ENCODE measurements at places on chromosomes 16 and 17. TPM values are rescaled to one million over a fixed set of nuclear protein-coding genes. Genes with fewer than 3 reads are reported as not detected.

DNA sequence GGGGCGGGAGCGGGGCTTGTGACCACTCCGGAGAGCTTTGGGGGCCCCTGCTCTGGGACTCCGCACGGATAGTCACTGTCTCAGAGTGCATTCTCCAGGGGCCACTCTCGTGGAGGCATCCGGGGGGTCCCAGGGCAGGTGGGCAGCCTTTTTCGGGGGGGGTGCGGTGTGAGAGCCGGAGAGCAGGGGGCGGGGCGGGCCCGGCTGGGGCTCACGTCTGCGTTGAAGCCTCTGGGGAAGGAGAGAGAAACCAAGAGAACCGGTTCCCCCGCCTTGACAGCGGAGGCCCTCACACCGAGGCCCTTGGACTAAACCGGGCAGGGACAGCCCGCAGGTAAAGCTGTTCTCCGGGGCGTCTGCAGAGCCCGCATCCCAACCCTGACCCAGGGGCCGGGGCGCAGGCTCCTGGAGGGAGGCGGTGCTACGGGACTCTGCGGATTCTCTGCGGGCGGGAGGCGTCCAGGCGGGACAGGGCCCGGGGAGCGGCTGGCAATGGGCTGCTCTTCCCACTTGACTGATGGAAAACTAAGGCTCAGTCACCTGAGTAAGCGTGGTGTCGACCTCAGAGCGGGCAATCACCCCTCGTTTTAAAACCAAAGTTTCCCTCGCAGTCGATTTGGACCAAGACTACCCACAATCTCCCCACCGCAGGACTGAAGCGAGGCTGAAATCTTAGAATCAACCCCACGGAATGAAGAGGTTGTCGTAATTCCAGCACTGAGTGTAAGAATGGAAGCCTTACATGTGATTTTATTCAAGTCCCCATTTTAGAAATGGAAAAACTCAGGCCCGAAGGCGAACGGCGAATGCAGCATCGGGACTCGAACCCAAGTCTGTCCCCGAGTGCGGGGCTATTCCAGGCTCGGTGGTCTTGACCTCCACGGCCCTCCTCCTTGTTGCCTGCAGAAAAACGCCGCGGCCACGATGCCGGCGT, 49.6 kb upstream of the AMZ2 start:
- no peak overlapping the region for H3K4me3 ChIP-seq
- H3K27me3 ChIP-seq = peaks cover 6% of the 10 kb centered on the region
- H3K4me1 ChIP-seq = peaks cover 20% of the 10 kb centered on the region
- no peak for DNase-seq
- H3K36me3 ChIP-seq = no peaks in the 10 kb centered on the region

- H3K36me3 ChIP-seq = no peaks in the 10 kb centered on the region
- H3K4me1 ChIP-seq = no peaks in the 10 kb centered on the region
- no peak for DNase-seq
- H3K27ac ChIP-seq = no peak overlapping the region
Measured at GRCh38 chr16:83878838-83879237, 20.1 kb upstream of the MLYCD start.

USP43 gene
- total RNA-seq = 0.15 TPM

DNA sequence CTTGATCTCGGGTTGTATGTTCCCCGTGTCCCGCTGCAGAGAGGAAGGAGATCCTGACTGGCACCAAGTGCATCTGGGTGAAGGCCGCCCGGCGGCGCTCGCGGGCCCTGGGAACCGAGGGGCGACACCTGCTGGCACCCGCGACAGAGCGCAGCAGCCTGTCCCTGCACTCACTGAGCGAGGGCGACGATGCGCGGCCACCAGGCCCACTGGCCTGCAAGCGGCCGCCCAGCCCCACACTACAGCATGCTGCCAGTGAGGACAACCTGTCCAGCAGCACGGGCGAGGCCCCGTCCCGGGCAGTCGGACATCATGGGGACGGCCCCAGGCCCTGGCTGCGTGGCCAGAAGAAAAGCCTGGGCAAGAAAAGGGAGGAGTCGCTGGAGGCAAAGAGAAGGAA, 7.5 kb downstream of the BTBD17 start:
- no peak for DNase-seq
- no peak overlapping the region for H3K27ac ChIP-seq
- H3K4me3 ChIP-seq = no peak overlapping the region
- H3K36me3 ChIP-seq = no peaks in the 10 kb centered on the region
- no peaks in the 10 kb centered on the region for H3K27me3 ChIP-seq
- no peaks in the 10 kb centered on the region for H3K4me1 ChIP-seq

GRCh38 chr17:76511668-76512365, 10.6 kb upstream of the RHBDF2 start:
- no peaks in the 10 kb centered on the region for H3K36me3 ChIP-seq
- H3K4me1 ChIP-seq = no peaks in the 10 kb centered on the region
- H3K4me3 ChIP-seq = no peak overlapping the region
- H3K27ac ChIP-seq = no peak overlapping the region
- H3K27me3 ChIP-seq = no peaks in the 10 kb centered on the region

GRCh38 chr16:89599451-89599858, 14.0 kb upstream of the DPEP1 start:
- no peaks in the 10 kb centered on the region for H3K27me3 ChIP-seq
- H3K27ac ChIP-seq = no peak overlapping the region
- H3K36me3 ChIP-seq = no peaks in the 10 kb centered on the region
- no peaks in the 10 kb centered on the region for H3K4me1 ChIP-seq

GRCh38 chr16:54316095-54316889, 29.7 kb upstream of the IRX3 start:
- H3K27me3 ChIP-seq = no peaks in the 10 kb centered on the region
- H3K27ac ChIP-seq = no peak overlapping the region
- no peak overlapping the region for H3K4me3 ChIP-seq
- no peaks in the 10 kb centered on the region for H3K36me3 ChIP-seq
- DNase-seq = no peak
- no peaks in the 10 kb centered on the region for H3K4me1 ChIP-seq

DNA sequence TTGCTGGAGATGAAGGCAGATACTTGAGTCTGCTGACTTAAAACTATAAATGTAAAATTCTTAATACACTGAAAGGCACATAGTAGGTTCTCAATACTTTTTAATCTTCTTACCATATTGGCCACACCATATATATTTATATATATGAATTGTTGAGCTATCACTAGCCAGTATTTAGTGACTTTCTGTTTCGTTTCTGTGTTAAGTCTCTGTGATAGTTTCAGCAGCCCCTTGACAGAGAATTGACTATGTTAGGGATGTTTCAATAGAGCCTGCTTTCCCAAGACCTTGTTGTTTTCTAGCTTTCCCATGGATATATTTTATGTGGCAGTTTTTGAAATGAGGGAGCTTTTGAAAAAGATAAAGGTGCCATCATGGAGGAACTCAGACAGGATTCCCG, 206.5 kb upstream of the GOT2 start:
- H3K27me3 ChIP-seq = no peaks in the 10 kb centered on the region
- no peaks in the 10 kb centered on the region for H3K36me3 ChIP-seq
- no peak for DNase-seq
- H3K4me1 ChIP-seq = peaks cover 5% of the 10 kb centered on the region
- no peak overlapping the region for H3K4me3 ChIP-seq

MSLN gene
- total RNA-seq = 28.0 TPM

GRCh38 chr17:7306911-7307685, at the start of gene EIF5A:
EIF5A (plus strand) TSS chr17:7307628; CDS start chr17:7309636, 2,008 bp downstream.
- no peaks in the 10 kb centered on the region for H3K27me3 ChIP-seq
- peak within 1 kb of the TSS; percentile 94 for H3K27ac ChIP-seq
- H3K4me1 ChIP-seq = peaks cover 9% of the 10 kb centered on the region
- H3K4me3 ChIP-seq = peak within 1 kb of the TSS; percentile 91
- DNase-seq = peak; percentile 100
- no peaks in the 10 kb centered on the region for H3K36me3 ChIP-seq

MMP28 gene
- total RNA-seq = 6.8 TPM

DNA sequence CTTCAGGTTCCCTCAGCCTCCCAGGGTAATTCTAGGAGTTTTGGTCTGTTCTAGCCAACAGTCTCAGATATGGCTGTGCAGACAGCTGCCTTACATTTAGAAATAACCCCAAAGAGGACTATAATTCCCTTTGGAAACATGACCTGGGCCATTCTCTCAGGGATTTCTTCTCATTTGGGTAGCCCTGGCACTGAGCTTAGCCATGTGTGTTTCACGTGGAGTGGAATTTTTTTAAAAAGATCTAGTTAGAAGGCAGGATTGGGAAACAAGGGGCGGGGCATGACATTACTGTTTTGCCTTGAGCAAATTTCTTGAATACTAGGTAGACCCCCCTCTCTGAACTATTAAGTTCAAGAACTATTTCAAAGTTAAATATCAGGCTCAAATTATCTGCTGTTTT, 29.6 kb upstream of the MRC2 start:
- no peak overlapping the region for H3K4me3 ChIP-seq
- no peaks in the 10 kb centered on the region for H3K27me3 ChIP-seq
- no peaks in the 10 kb centered on the region for H3K4me1 ChIP-seq

GRCh38 chr17:60145006-60145935, 4.5 kb upstream of the CA4 start:
- no peaks in the 10 kb centered on the region for H3K4me1 ChIP-seq
- no peak for DNase-seq
- H3K4me3 ChIP-seq = no peak overlapping the region
- peaks cover 4% of the 10 kb centered on the region for H3K27me3 ChIP-seq

DNA sequence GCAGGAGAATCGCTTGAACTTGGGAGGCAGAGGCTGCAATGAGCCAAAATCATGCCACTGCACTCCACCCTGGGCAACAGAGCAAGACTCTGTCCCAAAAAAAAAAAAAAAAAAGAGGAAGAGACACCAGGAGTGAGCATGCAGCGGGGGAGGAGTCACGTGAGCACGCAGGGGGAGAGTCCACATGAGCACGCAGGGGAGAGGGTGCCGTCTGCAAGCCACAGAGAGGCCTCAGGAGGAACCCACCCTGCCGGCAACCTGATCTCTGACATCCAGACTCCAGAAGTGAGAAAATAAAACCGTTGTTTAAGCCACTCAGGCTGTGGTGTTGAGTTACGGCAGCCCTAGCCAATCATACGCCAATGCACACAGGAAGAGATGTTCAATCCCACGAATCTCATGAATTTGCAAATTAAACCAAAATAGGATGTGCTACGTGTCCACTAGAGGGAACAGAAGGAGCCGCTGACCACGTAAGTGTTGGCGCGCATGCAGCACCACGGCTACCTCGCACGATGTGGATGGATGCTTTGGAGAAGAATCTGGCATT, 42.2 kb downstream of the CCDC57 start:
- H3K4me1 ChIP-seq = no peaks in the 10 kb centered on the region
- no peaks in the 10 kb centered on the region for H3K27me3 ChIP-seq
- H3K27ac ChIP-seq = no peak overlapping the region
- no peak for DNase-seq

- peak overlapping the region; percentile 89 for H3K4me3 ChIP-seq
- H3K4me1 ChIP-seq = peaks cover 27% of the 10 kb centered on the region
- peak; percentile 44 for DNase-seq
- H3K27ac ChIP-seq = peak overlapping the region; percentile 99
- H3K36me3 ChIP-seq = no peaks in the 10 kb centered on the region
Measured at GRCh38 chr17:7560172-7561027, 1.3 kb upstream of the SENP3 start.

RAD51D gene
- total RNA-seq = 11.4 TPM

DNA sequence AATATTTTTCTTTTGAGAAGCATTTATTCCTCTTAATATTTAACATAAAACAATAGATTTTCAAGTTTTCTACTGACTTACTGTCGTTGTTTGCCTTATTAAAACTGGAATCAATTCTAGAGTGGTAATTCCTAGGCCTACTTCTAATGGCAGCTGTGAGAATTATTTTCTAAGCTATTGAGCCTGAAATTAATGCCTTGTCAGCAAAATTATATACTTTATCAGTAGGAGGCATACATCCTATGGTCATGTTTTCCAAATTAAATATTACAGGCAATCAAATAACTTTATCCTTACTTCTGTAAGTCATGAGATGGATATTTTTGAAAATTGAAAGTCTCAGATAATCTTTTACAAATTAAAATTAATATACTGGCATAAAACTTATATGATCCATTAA, 239.1 kb upstream of the CNTNAP4 start:
- H3K27me3 ChIP-seq = no peaks in the 10 kb centered on the region
- H3K4me3 ChIP-seq = no peak overlapping the region
- no peak for DNase-seq
- H3K36me3 ChIP-seq = no peaks in the 10 kb centered on the region
- H3K27ac ChIP-seq = no peak overlapping the region

- no peaks in the 10 kb centered on the region for H3K36me3 ChIP-seq
- no peak for DNase-seq
- H3K27ac ChIP-seq = no peak overlapping the region
- H3K27me3 ChIP-seq = peaks cover 3% of the 10 kb centered on the region
- H3K4me3 ChIP-seq = no peak overlapping the region
- no peaks in the 10 kb centered on the region for H3K4me1 ChIP-seq
Measured at GRCh38 chr16:30028438-30029076, 2.5 kb downstream of the TLCD3B start.

CHMP6 gene
- total RNA-seq = 29.7 TPM

MYO15A gene
- total RNA-seq = 1.5 TPM

GRCh38 chr16:78794581-78795250, 695.3 kb downstream of the WWOX start:
- no peak overlapping the region for H3K4me3 ChIP-seq
- peaks cover 1% of the 10 kb centered on the region for H3K4me1 ChIP-seq
- DNase-seq = no peak
- no peak overlapping the region for H3K27ac ChIP-seq
- H3K36me3 ChIP-seq = no peaks in the 10 kb centered on the region

Measured in ovary (tissue), 10 donors.